ENCODE measurements at places on chromosomes 3 and 15.

GRCh38 chr3:8625991-8626390, 18.6 kb downstream of the SSUH2 start:
- DNase-seq: no peak

DNA sequence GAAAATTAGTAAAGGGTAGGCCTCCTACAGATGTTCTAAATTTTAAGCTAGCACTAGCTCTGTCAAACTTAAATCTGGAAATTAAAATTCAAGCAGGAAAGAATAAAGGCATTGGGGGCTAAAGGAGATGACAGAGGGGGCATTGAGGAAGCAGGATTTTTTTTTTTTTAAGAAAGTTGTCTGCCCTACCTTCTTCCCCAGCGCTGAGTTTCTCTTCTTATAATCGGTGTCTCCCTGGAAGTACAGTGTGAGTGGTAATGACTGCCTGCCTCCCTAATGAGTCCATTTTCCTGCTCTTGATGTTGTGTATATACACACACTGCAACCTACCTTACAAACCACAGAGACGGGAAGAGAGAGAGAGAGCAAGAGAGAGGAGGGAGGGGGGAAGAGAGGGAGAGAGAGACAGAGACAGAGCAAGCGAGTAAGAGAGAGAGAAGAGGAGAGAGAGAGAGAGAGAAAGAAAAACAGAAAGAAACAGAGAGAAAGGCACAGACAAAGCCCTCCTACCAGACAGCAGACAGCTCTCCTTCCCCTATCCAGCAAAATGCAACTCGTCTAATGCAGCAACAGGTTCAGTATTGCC, 47.0 kb downstream of the ZBTB20 start:
- DNase-seq: no peak

GRCh38 chr3:15291589-15292541, 40.5 kb downstream of the SH3BP5 start:
- no peak for DNase-seq

DNA sequence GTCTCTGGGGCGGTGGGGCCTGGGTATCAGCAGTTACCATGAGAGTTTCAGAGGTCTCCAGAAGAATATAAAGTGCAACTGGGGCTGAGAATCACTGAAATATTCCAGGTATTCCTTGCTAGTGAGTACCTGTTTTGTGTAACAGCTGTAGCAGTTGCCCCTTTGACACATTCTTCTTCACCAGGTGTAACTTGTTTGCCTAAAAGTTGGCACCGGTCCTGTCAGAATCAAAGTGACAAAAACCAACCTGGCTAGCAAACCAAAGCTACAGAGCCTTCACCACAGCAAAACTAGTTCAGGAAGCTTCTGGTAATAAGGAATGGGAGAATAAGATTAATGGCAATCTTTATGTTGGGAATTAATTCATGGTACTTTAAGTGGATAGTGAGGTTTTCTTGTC, 296.0 kb downstream of the NAALADL2 start:
- DNase-seq: no peak

- DNase-seq: no peak
These were observed 688.6 kb upstream of the ZNF385D start for GRCh38 chr3:22439626-22440025.

- DNase-seq: no peak
These were observed 38.9 kb downstream of the ACAP2 start for GRCh38 chr3:195403841-195404408.

DNA sequence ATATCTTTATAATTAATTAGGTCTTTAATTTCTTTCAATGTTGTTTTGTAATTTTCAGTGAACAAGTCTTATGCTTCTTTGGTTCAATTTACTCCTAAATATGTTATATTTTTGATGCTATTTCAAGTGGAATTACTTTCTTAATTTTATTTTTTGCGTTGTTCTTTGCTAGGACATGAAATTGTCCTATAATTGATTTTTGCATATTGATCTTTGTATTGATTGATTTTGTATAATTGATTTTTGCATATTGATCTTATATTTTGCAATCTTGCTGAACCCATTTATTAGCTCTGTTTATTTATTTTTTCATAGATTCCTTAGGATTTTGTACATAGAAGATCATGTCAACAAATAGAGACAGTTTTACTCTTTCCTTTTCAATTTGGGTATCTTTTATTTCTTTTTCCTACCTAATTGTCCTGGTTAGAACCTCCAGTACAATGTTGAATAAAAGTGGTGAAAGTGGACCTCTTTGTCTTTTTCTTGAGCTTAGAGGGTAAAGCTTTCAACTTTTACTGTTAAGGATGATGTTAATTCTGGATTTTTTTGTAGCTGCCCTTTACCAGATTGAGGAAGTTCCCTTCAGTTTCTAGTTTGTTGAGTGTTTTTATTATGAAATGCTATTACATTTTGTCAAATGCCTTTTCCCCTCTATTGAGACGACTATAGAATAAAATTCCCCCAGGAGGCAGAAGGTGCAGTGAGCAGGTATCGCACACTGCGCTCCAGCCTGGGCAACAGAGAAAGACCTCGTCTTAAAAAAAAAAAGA, 36.8 kb upstream of the CCDC50 start:
- DNase-seq: no peak

DNA sequence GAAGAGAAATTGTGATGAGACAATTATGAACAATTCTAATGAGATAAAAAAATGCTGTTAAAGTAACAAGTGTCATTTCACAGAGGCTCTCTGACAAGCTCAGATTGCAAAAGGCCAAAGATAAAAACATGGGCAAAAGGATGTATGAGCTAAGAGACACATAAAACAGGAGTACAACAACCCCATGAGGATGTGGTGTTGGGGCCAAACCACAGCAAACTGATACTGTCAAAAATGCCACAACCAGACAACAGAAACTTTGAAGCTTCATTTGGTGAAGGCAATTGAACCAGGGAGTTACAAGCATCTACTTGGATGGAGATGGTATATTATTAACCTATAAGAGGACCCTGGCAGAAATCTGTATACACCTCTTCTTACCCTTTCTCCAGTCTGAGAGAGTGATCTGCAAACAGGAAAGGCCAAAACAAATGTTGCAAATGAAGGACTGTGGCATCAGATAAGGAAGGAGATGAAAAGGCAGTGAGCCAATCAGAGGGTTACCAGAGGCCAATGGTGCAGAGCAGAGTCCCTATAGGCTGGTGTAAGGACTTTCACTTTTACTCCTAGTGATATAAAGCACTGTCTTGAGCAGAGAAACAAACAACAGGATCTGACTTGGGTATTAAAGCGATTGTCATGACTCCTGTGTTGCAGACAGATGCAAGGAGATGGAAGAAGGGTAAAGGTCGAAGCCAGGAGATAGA, 659.0 kb downstream of the NTRK3 start:
- DNase-seq: no peak

GRCh38 chr15:43250785-43251184, 15.9 kb downstream of the TGM5 start:
- no peak for DNase-seq

DNA sequence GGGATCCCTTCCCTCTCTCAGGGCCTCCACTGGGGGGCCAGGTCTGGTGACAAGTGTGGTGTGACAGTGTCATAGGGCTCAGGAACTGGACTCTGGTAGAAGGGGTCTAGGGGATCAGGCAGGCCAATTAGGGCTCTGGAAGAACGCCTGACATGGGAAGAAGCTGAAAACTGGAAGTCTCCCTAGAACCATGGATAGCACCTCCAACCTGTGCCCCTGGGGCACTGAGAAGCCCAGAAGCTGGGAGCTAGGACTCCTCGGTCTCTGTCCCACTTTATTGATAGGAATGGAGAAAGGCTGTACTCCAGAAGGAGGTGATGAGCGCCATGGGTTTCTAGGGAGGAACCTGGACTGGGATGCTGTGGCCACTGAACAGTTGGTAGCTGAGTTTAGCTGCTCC, 30.7 kb downstream of the INSYN1 start:
- no peak for DNase-seq

- DNase-seq: no peak
These were observed 22.0 kb downstream of the LINGO1 start for GRCh38 chr15:77610731-77611130.
